ENCODE measurements at places on chromosomes 1 and 21.

- DNase-seq = no peak
Observed at GRCh38 chr1:92481971-92482664, 4.6 kb downstream of the GFI1 start.

DNA sequence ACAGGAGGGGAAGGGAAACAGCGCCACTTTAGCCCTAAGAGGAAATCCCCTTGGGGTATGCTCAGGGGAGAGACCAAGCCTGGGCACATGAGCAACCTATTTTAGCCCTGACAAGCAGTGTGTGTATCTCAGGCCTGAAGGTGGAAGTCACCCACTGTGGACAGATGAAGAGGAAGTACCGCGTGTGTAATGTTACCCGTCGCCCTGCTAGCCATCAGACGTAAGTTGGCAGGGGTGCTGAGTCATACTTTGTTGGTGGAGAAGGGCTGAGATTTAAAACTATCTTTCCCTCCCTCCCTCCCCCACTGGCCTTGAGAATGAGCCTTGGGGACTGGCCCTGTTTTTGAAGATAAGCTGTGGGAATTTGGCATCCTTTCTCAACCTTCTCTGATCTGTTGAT, 11.2 kb downstream of the AGO1 start:
- no peak for DNase-seq

DNA sequence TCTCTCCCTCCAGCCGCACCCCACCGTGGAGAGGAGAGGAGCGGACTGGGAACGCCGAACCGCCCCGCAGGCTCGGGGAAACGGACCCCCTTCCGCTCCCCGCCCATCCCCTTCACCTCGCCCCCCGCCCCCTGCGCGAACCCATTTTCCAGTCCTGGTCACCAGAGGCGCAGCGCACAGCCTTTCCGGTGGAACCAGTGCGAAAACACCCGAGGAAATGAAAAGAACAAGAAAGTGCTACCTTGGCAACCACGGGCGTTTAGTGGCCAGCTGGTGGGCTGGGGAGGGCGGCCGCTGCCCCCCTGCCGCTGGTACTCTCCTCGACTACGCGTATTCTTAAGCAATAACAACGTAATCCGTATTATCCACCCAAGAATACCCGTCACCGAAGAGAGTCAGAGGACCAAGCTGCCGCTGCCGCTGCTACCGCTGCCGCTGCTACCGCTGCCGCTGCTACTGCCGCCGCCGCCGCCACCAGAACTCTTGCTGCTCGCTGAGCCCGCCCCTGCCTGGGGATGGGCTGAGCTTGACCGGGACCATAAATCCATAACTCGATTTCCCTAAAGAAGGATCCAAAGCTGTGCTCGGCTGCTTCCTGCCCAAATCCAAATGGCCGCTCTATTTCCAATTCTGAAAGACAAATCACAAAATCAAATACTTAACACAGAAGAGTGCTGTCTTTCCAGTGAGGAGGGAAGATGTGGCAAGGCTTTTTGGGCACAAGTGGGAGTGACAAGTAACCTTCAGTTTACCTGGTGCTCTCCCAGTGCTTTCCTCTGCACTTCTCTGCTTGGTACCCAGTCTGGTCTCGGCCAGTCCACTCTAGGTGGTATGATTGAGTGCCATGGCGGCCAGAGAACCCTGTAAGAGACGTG, 125.2 kb upstream of the DPYD start:
- DNase-seq = no peak

GRCh38 chr1:235336903-235337302, 8.5 kb downstream of the GGPS1 start:
- no peak for DNase-seq

GRCh38 chr1:159790237-159790917, 9.6 kb downstream of the DUSP23 start:
- DNase-seq = no peak

- no peak for DNase-seq
Observed at GRCh38 chr21:31660259-31660565, 719 bp downstream of the SOD1 start.

DNA sequence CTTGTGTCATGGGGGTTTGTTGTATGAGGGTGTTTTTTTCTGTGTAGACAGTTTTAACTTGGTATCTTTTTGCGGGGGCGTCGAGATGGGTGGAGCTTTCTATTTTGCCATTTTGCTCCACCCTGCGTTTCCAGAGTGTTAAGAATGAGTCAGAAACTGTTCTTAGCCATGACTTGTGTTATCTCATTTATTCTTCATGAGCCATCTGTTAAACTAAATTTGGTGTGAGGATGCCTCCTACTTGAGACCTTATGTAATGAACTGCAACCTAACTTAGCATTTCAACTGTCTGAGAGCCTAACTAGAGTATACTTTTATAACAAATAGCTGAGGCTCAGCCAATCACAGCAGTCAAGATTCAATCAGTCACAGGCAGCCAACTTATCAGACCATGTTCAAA, 1873.5 kb downstream of the NCAM2 start:
- no peak for DNase-seq

- no peak for DNase-seq
Observed at GRCh38 chr21:8998946-8999681, 1522.3 kb upstream of the TPTE start.

GRCh38 chr1:200365897-200366426, 43.9 kb downstream of the ZNF281 start:
- no peak for DNase-seq

DNA sequence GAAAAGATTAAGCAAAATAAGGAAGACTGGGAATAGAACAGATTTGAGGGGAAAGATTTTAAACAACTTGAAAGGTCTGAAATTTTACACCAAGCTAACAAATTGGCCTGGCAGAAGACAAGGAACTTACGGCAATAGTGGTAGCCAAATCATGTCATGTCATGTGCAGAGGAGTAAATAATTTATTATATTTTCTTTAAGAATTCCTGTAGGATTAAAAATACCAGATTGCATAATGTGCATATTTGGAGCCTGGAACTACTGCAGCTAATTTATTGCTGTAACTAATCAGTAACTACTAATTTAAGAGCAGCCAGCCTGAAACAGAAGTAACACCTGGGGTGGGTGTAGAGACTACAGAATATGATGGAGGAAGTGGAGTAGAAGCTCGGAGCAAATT, 334.3 kb downstream of the TGFB2 start:
- DNase-seq = no peak

GRCh38 chr1:93874025-93874651, 4.9 kb downstream of the DNTTIP2 start:
- DNase-seq = no peak

GRCh38 chr1:114347431-114348209, 163.4 kb downstream of the TRIM33 start:
- no peak for DNase-seq

DNA sequence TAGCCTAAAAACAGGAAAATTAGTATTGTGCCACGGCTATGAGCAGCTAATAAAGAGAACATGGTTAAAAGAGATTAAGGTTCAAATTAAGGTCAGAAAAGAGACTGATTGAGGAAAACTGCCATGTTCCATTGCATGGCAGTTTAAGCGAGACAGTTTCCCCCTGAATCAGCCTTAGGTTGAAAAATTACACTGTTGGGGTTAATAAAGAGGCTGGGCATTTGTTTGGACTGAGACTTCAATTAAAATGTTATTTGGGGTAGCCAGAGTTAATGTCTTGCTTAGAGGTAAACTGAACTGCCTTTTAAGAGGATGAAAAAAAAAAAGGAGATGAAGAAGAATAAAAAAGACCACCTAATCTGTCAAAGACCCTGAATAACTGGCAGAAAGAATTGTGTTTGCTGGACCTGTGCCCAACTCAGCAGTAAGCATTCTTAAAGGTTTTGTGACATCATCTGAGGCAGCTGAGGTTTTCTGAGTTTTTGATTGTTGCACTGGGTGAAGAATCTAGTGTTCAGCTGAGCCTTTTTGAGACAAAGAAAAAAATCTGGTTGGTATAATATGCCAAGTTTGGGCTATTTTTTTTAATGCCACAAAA, 17.7 kb upstream of the PROX1 start:
- no peak for DNase-seq

- no peak for DNase-seq
Observed at GRCh38 chr1:91913018-91913417, 27.1 kb upstream of the TGFBR3 start.

DNA sequence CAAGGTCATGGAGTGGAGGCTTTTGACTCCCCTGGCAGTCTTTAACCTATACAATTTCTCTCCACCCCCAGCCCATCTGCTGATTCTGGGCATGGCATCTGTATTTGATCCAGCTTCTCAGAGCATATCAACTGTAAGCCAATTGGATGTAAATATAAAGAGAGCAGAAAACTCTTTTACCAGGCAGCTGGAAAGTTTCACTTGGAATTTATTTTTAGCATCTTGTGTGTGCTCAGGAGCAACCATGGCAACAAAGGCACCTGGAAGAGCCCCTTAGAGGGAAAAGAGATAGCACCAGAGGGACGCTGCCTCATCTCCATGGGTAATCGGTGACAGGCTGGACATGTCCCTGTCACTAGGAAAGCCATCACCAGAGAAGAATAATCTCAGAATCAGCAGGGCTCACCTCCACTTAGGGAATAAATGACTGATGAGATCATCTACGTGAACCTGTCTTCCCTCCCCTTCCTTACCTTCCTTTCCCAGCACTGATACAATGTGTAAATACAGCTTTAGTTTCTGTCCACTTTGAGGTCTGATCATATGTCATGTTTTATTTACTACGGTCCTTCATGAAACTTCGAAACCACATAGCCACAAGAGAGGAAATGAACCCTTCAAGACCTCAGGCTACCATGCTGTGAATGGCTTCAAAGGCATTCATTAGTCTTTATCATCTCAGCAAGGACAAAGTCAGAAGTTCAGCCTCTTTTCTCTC, 25.3 kb upstream of the SIPA1L2 start:
- DNase-seq = no peak

- DNase-seq = no peak
Observed at GRCh38 chr1:112881742-112882127, 74.3 kb downstream of the SLC16A1 start.

GRCh38 chr1:107389410-107390396, 248.9 kb downstream of the NTNG1 start:
- DNase-seq = no peak

DNA sequence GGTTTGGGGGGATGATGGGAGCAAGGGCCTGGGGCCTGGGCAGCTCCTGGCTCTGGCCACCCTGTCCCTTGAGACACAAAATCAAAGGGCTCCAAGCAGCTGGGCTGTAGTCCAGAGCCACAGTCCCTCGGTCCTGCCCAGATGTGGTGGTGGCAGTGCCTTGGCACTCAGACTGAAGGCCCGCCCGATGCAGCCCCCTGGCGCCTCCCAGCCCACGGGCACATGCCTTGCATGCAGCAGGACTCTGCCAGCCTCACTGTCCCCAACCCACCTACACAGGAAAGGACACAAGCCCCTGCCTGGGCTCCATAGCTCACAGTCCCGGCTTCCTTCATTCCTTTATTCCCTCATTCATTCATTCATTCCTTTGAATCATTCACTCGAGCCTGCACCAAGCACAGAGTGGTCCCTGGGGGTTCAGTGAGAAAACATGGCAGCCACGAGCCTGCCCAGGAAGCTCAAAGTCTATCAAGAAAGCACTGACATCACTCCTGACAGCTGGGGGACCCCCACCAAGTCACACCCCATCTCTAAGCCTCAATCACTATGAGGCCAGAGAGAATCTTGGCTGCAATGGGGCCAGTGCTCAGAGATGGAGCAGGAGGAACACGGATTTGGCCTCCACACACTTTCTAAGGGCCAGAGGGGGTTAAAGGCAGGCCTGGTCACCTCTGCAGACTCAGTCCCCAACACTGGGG, 5.8 kb downstream of the SDC3 start:
- DNase-seq = no peak

GRCh38 chr1:6207921-6208320, 2.0 kb downstream of the RNF207 start:
- DNase-seq = no peak

DNA sequence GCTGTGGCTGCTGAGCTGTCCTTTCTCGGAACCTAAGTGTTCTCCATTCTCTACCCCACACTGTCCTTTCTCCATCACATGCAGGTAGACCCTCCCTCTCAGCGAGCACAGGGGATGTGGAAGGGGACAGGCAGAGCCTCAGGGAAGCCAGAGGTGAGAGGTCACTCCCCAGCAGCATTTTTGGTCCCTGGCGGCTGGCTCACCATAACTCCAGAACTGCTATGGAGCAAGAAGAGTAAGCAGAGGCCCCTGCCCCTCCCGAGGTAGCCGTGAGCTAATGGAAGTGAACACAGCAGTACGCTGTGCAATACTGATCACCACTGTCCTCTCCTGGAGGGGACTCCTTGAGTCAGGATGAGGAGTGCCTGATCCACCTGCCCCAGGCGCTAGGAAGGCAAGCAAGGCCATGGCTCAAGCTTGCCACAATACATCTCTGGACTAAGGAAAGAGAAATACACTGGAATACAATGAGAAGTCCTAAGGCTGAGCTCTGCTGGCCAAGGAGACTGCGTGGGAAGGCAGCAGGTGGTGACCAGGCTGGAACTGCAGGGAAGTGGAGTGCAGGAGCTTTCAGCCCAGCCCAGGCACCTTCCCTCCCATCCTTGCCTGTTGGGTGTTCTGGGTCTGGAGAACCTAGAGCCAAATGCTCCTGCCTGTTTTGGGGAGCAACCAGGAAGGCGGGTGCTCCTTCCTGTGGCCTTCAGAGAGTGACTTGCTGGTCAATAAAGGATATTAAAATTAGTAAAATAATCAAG, 96.2 kb downstream of the LAMC2 start:
- DNase-seq = no peak

DNA sequence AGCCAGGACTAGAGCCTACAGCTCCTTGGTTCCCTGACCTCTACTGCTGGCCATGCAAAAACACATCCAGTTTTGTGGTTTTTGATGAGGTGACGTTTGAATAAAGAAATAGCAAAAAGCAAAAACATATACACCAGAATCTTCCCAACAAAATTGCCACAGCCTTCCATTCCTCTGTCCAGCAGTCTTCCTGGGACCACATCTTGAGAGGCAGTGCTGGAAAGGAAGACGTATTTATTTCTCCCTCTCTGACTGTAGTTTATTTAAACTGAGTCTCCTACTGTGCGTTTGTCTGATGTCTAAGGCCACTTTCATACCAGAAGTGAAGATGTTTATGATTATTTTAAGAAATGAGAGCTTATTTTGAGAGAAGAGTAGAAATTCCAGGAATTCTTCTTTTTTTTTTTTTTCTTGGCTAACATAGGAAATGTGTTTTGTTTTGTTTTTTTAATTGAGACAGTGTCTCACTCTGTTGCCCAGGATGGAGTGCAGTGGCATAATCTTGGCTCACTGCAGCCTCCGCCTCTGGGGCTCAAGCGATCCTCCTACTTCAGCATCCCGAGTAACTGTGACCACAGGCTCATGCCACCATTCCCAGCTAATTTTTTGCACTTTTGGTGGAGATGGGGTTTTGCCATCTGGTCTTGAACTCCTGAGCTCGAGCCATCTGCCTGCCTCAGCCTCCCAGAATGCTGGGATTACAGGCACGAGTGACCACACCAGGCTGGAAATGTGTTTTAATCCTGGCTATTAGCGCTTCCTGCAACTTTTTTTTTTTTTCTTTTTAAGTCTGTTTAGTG, 118.5 kb downstream of the ITSN1 start:
- no peak for DNase-seq

GRCh38 chr1:112509005-112509659, 367 bp downstream of the WNT2B start:
- DNase-seq = no peak

GRCh38 chr1:3350506-3351261, 103.8 kb upstream of the ARHGEF16 start:
- no peak for DNase-seq

- DNase-seq = no peak
Observed at GRCh38 chr1:39047374-39048229, 21.5 kb downstream of the NDUFS5 start.
